ENCODE measurements at places on chromosomes 11 and 22.
A peak's percentile ranks its signal among the peaks of the same experiment; 100 is the strongest.

DNA sequence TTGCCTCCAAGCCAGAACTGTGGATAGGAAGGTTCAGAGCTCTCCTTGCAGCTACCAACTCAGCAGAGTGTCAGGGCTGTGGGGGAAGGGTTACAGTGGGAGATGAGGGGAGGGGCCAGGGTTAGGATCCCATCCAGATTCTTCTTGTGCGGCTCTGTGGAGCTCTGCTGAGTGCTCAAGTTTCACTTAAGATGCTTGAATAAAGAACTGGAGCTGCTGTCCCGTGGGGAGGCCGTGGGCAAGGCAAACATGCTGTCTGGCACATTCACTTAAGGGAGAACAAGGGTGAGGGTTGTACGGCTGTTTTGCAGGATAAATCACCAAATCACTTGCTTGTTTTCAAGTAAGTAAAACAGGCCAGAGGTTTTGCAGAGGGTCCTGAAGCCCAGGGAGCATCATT lies 197.1 kb downstream of the FAM76B start:
- DNase-seq: no peak

- no peak for DNase-seq
These were observed 14.8 kb downstream of the CD6 start for GRCh38 chr11:60985991-60986915.

DNA sequence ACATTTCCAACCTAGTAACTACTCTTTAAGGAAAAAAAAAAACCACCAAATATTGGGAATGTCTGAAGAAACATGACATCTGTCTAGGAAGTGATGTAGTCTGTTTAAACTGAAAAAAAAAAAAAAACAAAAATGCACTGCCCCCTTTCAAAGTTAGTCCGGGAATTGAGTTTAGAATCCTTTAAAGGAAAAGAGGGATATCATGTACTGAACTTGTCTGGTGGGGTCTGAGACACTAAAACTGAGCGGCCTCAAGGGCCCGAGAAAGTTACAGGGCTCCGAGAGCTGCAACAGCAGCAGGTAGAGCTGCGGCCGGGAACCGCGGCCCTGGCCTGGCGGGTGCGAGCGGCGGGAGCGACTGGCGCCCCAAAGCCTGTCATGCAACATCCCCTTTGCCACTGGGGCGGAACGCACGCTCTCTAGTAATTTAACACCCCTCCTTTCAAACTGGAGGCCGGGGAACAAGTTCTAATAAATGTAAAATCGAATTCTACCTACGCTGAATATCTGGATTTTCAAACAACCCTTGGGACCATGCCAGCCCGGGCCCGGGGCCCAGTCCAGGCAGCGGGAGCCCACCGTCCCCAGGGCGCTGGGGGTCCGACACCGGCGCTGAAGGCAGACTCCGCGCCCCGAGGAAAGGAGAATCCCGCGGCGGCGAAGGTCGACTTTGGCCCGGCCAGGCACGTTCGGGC lies 736 bp downstream of the RDX start:
- no peak for DNase-seq

- DNase-seq: no peak
These were observed 51.7 kb upstream of the SHANK2 start for GRCh38 chr11:71304045-71304444.

DNA sequence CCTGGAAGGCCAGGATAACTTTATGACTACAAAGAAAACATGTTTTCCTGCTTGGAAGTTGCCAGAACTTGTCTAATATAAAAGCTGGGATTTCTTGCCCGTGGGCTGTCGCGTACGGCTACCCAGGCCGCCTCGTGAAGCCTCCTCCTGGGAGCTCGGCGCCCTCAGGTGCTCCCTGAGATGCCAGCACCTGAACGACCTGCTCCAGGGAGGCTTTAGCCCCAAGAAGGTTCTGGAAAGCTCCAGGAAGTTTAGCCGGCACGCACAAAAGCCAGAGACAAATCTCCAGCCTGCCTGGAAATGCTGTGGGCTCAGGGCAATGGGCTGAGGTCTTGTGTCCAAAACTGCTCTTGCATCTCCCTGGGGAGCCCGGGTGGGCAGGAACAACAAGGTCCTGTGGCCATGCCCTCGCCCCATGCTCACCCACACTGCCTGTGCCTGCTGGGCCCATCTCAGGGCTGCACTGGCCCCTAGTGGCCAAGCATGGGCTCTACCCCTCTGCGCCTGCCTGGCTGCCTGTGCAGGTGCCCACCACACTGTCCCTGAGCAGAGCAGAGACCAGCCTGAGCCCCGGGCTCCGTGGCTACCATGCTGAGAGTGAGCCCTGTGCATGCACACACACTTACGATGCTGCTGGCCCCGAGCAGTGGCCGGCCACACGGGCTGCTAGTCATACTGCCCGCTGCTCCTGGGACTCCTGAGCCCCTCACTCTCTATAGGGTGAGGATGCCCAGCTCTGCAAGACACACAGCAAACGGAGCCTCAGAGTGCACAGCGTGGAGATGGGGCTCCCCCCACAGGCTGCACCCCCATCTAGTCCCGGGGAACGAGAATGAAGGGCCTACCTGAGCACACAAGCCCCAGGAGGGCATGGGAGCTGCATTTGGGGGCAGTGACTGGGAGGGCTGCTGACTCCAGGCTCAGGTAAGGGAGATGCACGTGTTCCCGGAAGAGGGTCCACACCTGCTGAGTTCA lies 4.9 kb upstream of the CELSR1 start:
- DNase-seq: peak; percentile 71

All from D721Med (cell line).